Brain pericyte (primary cell): ENCODE measurements at places on chromosomes 7 and 10.

DNA sequence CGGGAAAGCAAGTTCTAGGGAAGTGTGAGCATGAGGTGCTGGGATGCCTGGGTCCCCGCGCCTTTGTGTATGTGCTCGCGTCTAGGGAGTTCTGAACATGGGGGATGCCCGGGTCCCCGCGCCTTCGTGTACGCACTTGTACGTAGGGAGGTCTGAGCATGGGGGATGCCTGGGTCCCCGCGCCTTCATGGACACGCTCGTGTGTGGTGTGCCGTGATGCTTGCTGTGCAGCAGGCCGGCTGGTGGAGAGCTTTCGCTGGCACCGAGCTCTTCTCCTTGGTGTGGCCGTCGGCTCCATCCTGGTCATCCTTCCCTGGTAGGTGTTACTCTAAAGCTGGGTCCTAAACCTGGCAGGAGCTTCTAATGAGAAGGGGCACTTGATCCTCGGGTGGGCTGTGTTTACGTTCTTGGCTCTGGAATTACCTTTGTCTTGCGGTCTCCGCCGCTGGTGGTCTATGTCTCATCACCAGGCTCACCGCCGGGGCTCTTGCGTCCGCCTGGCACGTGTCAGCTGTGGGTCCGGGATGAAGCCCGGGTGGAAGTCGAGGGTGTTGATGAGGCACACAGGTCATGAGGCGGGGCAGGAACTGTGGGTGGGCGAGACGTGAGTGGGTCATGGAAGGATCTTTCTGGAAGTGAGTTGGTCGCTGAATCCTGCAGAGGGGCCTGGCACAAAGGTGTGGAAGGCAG is 63.5 kb downstream of the DNAJB6 start:
- DNase-seq, result no peak

DNA sequence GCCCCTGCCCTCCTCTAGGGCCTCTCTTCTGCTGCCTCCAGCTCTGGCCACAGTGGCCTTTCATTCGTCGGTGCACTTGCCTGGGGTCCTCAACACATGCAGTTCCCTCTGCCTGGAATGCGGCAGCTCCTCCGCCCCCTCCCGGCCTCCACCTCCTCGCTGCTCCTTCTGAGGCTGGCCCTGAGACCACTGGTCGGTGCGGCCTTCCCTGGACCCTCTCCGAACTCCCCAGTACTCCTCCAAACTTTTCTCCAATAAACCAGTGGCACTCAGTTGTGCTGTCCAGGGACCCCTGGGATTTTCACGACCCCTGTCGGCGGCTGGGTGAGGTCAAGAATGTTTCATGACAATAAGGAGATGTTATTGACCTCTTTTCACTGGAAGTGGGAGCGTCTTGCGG is 53.5 kb downstream of the BMS1 start:
- no peak for DNase-seq

DNA sequence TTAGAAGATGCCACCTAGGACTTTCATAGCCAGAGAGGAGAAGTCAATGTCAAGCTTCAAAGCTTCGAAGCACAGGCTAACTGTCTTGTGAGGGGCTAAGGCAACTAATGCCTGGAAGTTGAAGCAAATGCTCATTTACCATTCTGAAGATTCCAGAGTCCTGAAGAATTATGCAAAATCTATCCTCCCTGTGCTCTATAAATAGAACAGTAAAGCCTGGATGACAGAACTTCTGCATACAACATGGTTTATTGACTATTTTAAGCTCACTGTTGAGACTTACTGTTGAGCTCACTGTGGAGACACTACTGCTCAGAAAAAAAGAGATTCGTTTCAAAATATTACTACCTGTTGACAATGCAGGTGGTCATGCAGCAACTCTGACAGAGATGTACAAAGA is 28.6 kb downstream of the TNS3 start:
- no peak for DNase-seq

GRCh38 chr10:98636921-98637329 is 190.2 kb upstream of the HPS1 start:
- DNase-seq, result no peak

DNA sequence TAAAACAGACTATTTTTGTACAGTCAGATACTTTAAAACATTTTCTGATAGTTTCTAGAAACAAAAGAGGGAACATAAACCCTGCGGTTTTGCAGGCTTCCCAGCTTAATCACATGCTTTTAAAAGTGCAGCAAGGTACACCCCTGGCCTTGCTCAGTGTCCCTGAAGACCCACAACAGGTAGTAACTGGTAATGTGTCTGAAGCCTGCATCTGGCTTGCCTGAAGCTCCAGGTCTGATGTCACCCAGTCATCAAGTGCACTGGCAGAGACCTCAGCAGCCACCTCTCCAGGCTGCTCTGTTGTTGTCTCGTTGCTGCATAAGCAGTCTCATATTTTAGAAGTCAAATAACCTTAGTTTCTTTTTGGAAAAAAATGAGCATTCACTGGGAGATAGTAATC is 376.1 kb upstream of the MTPN start:
- no peak for DNase-seq

DNA sequence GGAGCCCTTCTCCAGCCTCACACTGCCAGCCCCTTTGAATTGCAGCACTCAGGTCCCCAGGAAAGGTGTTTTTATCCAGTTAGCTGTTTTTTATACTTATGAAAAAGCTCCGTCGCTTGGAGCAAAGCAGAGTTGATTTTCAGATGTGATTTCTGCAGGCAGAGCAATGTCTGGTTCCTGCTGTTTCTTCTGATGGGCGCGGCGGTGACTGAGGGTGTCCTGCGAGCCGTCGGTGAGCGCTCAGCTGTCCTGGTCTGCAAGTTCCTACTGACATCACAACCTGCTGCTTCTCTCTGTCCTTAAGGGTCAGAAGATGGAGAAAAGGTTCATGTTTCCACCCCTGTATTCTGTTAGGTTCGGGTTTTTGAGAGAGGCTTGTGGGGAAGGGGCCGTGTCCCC is 109.6 kb upstream of the FAM20C start:
- DNase-seq, result no peak

DNA sequence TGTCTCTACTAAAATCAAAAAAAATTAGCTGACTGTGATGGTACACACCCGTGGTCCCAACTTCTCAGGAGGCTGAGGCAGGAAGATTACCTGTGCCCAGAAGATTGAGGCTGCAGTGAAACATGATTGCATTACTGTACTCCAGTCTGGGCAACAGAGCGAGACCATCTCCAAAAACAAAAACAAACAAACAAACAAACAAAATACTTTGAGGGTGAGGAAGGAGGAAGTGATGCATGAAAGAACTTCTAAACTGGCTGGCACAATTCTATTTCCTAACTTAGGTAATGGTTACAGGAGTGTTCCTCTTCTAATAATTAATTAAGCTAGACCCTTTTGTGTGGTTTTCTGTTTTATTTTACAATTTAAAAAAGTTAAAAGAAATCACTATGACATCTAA is 15.5 kb downstream of the WAPL start:
- DNase-seq, result no peak

DNA sequence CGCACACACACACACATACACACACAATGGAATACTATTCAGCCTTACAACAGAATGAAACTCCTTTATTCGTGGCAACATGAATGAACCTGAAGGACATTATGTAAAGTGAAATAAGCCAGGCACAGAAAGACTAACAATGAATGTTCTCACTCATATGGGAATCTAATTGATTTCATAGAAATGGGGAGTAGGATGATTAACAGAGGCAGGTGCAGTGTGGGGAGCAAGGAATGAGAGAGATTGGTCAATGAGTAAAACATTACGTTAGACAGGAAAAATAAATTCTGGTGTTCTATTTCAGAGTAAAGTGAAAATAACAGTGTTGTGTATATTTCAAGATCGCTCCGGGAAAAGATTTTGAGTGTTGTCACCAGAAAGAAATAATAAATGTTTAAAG is 694.5 kb downstream of the NXPH1 start:
- no peak for DNase-seq

DNA sequence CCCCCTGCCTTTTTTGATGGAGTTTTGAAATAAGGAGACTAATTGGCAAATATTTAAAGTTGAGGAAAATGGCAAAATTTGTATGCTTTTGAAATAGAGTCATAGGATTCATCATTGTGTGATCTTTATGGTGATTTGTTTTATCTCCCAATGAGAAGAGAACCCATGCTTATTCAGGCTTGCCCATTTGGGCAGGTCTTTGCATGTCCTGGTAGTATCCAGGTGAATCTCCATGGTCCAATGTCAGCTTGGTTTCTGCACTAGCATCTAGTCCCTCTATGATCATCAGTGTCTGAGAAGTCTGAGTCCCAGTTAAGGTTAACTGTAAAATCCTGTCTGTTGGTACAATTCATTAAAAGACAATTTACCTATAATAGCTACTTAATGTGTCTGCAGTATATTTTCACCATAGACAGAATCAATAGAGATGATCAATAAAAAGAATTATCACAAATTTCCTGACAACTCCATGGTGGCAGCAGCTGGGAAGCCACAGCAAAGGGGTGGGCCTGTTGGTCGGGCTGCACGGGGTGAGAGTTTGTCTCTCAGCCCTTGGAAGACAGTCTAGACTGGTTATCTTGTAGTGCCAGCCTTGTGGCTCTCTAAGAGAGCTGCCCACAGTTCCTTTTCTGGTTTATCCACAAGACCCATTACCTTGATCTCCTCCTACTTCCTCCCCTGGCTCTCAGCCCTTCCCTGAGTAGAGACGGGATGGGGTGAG is 22.2 kb upstream of the BMPER start:
- no peak for DNase-seq

DNA sequence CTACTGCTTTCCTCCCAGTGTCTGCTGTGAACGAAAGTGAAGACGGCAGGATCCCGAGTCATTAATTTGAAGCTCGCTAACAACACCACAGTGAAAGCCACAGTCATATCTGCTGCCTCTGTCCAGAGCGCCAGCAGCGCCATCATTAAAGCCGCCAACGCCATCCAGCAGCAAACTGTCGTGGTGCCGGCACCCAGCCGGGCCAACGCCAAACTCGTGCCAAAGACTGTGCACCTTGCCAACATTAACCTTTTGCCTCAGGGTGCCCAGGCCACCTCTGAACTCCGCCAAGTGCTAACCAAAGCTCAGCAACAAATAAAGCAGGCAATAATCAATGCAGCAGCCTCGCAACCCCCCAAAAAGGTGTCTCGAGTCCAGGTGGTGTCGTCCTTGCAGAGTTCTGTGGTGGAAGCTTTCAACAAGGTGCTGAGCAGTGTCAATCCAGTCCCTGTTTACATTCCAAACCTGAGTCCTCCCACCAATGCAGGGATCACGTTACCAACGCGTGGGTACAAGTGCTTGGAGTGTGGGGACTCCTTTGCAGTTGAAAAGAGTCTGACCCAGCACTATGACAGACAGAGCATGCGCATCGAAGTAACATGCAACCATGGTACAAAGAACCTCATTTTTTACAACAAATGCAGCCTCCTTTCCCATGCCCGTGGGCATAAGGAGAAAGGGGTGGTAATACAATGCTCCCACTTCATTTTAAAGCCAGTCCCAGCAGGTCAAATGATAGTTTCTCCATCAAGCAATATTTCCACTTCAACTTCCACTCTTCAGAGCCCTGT is 94.8 kb upstream of the KCNMA1 start:
- DNase-seq, result no peak

DNA sequence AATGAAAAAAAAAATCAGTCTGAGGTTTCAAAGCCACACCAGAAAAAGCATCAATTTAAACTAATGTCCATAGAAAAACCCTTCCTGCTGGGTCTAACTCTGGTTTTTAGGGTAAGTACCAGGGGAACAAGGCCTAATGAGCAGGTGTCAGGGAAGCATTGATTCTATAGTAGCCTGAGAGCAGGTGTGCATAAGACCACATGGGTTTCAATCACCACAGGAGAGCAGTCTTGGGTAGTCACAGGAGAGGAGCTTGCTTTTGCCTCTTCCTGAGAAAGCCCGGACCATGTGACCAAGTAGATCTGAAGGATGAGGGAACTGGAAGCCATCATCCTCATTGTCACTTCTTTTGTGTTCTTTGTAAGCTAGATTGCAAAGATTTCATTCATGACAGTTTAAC is 66.3 kb upstream of the AGK start:
- DNase-seq, result no peak
